ENCODE measurements at places on chromosomes 12 and 14. TPM values are rescaled to one million over a fixed set of nuclear protein-coding genes. Genes with fewer than 3 reads are reported as not detected.

GRCh38 chr12:119005913-119006312 is 24.6 kb downstream of the SRRM4 start:
- DNase-seq: no peak

DNA sequence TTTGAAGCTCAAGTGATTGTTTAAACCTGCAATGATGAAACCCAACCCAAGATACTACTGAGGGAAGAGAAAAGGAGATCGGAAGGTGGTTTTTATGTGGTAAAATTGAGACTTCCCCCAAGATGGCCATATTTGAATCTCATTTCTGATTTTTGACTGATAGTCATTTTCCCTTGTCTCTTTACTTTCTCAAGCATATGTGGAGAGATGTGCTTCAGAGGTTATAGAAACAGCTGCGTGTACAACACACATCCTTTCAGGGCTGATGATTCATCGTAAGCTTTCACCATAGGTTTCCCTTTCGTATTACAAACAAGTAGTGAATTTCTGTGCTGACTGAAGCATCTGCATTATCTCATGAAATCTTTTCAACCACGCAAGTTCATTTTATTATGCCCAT is 276.2 kb downstream of the EMP1 start:
- DNase-seq: peak; percentile 1

Gene FGF6
- not detected for total RNA-seq

DNA sequence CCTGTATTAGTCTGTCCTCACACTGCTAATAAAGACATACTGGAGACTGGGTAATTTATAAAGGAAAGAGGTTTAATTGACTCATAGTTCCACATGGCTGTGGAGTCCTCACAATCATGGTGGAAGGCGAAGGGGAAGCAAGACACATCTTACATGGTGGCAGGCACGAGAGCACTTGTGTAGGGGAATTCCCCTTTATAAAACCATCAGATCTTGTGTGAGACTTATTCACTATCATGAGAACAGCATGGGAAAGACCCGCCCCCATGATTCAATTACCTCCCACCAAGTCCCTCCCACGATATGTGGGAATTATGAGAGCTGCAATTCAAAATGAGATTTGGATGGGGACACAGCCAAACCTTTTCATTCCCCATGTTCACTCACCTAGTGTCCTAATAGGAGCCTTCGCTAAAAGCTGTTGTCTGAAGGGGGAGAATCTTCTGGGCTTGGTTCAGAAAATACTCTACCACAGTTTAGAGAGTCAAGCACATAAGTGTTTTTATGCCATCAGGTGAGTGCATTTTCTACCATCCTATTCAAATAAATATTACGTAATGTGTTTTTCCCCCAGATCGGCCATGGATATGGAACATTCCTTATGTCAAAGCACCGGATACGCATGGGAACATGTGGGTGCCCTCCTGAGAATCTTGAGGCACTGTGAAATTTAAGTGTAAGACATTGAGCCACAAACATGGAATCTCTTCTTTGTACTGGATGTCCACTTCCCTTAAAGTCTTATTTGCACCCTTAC is 19.1 kb upstream of the KCNK13 start:
- no peak for DNase-seq

Gene ZNF740
- 9.1 TPM for total RNA-seq

- DNase-seq: no peak
These were observed 36.7 kb upstream of the RESF1 start for GRCh38 chr12:31922341-31923062.

DNA sequence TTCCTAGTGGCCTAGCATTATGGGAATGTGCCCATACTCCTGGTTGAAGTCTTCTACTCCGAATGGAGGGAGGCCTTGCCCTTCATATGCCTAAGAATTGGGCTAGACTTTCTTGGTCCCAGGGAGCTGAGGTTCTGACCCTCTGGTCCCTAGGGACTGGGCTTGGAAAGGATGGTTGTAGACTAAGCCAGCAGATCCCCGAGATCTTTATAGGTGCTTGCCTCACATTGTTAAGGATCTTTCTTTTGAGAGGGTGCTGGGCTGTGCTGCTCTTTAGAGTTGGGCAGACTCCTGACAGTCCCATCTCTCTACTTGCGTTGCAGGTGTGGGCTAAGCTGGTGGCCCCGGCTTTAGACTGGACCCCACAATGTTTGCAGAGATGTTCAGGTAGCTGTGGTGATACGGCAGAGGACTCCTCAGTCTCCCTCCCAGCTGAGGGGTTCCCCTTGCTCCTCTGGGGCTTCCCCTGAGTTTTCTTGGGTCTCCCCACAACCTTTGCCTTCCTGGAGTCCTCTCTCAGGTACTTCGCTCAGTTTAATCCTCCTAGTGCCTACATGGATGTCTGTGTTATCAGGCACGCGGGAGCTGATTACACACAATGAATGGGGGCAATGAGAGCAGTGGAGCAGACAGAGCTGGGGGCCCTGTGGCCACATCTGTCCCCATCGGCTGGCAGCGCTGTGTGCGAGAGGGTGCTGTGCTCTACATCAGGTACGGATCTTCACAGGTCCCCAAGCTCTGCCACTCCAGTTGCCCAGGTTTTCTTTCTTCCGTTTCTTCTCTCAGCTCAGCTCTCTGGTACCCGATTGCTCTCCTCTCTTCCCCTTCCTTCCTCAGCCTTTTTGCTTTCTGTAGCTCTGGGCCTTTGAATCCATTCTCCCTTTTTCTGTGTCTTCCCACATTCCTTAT is 1.3 kb downstream of the MBD6 start:
- DNase-seq: no peak

GRCh38 chr12:131808744-131809371 is 19.3 kb upstream of the MMP17 start:
- no peak for DNase-seq

- no peak for DNase-seq
These were observed 16.7 kb downstream of the EPS8 start for GRCh38 chr12:15772405-15773018.

DNA sequence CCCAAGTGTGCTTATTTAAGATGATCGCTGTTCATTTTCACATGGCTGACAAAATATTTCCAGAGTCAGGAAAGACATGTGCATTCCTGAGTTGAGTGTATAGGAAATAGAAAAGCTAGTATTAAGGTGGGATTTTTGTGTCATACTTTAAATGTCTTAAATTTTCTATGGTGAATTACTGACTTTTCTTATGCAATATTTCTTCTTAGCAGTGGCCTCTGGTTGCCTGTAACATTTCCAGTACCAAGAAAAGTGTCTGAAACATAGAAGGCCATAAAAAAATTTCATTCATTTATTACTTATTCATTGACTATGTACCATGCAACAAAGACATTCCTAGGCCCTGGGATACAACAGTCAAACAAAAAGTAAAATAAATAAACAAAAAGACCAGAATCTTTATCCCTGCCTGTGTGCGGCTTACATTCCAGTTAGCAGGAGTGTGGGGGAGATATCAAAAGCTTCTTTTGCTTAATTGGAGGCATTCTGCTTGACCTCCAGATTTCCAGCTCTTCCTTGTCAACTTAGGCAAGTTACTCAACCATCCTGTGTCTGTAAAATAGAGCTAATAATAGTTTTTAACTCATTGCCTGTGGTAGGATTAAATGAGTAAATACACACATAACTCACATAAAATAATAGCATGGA is 216.3 kb upstream of the FLRT2 start:
- DNase-seq: no peak

- peak; percentile 31 for DNase-seq
These were observed 17.4 kb downstream of the NPC2 start for GRCh38 chr14:74475678-74476077.

Data from kidney epithelial cell (primary cell).